ENCODE measurements at places on chromosomes 16 and 17.
A peak's percentile ranks its signal among the peaks of the same experiment; 100 is the strongest.

DNA sequence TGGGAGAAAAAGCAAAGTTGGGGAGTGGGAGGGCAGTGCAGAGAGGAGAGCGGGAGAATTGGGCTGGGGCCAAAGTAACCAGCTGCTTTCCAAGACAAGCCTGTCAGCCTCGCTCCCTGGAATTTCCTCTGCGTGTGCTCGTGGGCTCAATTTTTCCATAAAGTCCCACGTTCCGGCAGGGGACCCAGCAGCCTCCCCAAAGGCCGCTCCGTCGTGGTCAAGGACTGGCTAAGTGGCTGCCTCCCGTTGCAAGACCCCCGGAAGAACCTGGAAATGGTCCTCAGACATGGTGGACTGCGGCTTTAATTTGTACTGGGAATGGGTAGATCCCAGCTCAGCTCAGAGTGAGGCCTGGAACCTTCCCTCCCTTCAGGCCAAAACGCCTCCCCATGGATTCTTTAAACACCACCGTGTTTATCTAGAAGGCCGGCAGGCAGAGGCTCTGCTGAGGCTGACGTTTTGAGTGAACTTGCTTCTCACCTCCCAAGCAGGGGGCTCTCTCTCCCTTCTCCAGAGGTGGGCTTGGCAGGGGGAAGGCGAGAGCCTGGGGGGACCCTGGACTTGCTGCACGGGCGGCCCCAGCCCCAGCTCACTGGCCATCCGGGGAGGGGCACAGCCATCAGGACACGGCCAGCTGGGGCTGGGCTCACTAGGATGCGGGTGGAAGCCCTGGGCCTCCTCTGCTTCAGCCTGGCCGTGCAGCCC, 190.0 kb downstream of the C16orf95 start:
- peak; percentile 26 for DNase-seq

DNA sequence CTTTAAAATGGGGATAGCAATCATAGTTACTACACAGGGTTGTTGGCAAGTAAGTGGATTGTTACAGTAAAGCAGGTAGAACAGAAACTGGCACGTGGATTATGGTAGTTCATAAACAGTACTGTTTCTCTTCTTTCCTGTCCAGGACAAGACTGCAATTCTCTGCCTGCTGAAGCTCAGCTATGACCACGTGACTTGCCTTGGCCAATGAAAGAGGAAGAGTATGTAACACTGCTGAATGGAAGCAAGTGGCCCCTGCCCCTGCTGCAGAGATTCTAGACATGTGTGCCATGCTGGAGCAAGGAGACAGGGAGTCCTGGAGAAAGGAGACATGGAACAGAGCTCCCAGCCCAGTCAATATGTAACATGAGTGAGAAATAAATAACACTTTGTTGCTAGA, 66.6 kb upstream of the TOX3 start:
- no peak for DNase-seq

- DNase-seq: peak; percentile 90
Observed at GRCh38 chr17:3667366-3668278, 756 bp downstream of the TAX1BP3 start.

GRCh38 chr16:3188925-3189825, 1.2 kb downstream of the OR1F1 start:
- DNase-seq: no peak

DNA sequence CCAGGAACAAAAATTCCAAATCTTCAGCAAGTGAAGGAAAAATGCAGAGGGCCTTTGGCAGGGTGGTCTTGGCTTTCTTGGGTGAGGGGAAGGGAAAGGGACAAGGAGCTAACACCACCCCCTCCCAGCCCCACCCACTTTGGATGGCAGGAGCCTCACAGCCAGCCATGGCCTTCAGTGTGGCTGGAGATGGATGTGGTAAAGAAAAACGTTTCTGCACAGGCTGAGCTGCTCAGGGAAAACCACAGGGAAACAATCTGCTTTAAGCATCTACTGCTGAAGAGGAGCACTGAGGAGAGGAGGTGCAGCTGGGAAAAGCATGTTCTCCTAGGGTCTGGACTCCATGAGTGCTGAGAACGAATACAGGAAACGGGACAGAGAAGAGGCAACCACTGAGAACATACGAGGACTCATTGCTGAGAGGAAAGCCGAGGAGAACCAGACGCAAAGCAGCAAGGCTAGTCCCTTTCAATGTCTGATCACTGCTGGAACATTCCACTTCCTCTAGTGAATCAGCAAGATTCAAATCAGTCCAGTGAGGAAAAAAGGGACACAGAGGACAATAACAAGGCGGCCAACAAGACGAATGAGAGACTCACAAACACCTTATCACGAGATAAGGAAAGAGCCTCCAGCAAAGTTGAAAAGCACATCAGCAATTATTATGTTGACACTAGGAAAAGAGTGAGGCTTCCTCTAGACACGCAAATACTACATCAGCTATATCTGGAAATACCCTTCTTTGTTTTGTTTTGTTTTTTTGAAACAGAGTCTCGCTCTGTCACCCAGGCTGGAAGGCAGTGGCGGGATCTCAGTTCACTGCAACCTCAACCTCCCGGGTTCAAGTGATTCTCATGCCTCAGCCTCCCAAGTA, 41.7 kb downstream of the ZZEF1 start:
- DNase-seq: no peak

DNA sequence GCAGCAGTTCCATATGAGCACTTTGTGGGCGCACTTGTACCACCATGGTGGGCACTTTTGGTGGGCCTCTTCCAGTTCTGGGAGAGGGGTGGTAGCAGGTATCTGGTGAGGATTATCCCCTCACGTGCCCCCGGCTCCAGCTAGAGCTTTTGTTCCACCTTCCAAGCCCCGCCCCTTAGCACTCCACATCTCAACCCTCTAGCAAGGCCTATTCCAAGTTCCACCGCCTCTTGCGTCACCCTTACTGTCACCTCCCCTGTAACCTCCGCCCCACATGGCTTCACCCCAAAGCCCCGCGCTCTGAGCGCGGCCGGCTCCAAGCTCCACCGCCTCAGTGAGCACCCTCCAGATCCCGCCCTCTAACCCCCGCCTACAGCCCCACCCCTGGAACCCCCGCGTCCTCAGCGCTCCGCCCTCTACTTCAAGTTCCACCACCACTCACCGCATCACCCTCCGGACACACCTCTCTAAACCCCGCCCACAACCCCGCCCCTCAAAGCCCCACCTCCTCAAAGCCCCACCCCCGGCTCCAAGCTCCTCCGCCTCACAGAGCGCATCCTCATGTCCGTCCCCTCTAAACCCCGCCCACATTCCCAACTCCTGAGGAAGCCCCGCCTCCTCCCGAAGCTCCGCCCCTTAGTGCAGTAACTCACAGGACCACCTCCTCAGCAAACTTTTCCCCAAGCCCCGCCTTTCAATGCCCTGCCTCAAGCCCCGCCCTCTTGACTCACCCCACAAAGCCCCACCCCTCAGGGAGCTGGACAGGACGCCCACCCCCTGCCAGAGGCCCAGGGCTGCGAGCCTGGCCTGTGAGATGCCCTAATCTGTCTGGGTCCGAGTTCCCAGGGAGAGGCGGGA, 11.1 kb downstream of the SCN4A start:
- peak; percentile 53 for DNase-seq

DNA sequence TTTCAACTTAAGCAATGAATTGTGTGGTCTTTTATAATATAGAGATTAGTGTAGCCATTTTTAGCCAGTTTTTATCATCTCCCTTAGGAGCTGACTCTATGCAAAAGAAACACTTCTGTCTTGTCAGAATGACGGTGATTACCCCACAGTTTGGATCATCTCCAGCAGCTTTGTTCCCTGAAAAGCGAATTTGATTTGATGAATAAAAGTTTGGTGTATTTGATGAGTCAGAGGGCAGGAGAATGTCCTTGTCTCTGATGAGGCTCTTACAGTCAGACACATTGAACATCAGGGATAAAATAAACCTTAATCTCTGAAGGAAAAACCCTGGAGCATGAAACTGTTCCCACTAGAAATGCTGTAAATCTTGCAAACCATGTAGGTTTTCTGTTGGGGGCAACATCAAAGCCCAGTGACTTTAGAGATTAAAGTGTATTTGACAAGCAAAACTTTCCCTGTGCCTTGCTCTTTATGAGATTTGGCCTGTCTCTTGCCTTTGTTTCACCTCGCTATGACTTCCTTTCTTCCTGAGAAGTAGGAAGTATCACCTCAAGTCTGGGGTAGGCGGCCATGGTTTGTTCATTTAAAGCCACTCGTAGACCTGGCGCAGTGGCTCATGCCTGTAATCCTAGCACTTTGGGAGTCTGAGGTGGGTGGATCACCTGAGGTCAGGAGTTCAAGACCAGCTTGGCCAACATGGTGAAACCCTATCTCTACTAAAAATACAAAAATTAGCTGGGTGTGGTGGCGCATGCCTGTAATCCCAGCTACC, 209.3 kb downstream of the FTO start:
- peak; percentile 8 for DNase-seq

GRCh38 chr16:75080205-75081029, 36.2 kb downstream of the LDHD start:
- DNase-seq: no peak

DNA sequence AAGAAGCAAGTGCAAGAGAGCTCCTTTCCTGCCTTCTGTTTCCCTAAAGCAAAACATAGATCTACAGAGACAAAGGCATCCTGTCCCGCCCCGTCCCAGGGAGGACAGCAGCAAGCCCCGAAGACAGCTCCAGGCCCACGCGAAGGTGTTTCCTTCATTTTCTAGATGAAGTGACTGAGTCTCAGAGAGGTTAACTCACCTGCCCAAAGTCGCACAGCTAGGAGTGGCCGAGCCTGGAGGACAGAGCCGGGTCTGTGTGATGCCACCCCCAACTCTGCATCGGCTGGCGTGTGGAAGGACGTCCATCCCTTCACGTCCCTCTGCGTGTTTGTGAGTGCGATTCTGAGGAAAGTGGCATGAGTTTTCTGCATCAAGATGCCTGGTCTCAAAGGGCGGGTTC, 187.2 kb upstream of the CHMP6 start:
- no peak for DNase-seq

GRCh38 chr16:21628121-21628726, 24.2 kb downstream of the IGSF6 start:
- no peak for DNase-seq

DNA sequence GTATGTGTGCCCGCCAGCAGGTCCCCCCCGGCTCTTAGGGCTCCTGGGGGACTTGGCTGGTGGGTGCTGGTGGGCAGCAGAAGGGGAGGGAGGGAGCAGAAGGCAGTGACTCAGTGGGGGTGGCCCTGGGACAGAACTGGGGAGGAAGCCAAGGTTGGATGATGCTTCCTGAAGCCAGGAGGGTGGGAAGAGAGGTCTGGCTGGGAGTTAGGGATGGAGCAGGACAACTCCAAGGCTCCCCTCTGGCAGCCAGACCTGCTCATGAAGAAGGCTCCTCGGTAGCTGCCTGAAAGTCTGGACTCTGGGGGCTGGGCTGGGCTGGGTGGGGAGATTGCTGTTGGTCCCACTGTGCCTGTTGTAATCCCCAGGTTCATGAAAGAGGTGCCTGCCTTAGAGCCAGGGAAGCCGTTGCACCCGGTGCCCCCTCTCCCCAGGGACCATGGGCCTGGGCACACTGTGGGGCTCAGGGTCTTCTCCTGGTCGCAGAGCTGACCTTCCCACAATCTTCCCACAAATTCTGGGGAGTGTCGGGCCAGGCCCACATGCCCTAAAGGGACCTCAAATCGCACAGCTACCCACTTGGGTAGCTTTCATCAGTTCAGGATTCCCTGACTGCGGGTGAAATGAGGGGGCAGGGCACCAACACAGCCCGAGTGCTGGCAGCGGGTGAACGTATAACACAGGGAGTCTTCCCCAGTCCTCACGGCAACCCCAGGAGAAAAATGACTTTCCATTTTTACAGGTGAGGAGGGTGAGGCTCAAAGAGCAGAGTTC, 1.1 kb upstream of the PLEKHG4 start:
- DNase-seq: no peak

- no peak for DNase-seq
Observed at GRCh38 chr16:15757630-15758251, 99.1 kb downstream of the MYH11 start.
